Muscle of back (tissue), 13 donors: ENCODE measurements at places on chromosomes 12 and 14. TPM values are rescaled to one million over a fixed set of nuclear protein-coding genes. Genes with fewer than 3 reads are reported as not detected.

GRCh38 chr12:3103806-3104205 is 26.6 kb downstream of the TSPAN9 start:
- DNase-seq, result no peak

PITPNM2 gene
- 6.0 TPM for polyA plus RNA-seq

- DNase-seq, result no peak
Observed at GRCh38 chr14:103286968-103287850, 46.8 kb upstream of the EIF5 start.

DNA sequence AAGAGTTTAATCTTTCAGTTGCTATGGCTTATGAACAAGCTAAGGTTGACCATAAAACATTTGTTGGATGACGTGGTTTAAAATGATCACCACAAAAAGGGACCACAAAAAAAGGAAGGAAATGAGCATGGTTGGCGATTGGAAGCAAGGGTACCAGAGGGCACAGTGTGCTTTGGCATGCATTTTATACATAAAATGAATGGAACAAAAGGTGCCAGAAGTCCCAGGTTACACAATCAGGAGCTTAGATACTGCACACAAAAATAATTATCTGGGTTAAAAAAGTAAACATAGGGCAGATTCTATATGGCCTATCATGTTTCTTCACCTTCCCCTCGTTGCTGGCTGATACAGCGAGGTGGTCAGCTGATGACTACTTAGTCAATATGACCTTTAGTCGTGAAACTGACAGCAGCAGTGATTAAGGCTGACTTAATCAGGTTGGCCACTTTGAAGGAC is 50.7 kb downstream of the ZC3H14 start:
- no peak for DNase-seq

EGLN3 gene
- polyA plus RNA-seq, result 67.6 TPM

DNA sequence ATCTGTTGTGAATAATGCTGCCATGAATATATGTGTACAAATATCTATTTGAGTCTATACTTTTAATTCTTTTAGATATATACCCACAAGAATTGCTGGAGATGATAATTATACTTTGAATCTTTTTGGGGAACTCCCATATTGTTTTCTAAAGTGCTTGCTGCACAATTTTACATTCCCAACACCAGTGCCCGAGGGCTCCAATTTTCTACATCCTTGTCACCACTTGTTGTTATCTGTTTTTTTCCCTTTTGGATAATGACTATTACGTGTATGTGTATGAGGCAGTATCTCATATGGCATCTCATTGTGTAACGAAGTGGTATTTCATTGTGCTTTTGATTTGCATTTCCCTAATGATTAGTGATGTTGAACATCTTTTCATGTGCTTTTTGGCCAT is 127.1 kb downstream of the SUDS3 start:
- DNase-seq, result no peak

- no peak for DNase-seq
Observed at GRCh38 chr14:99257122-99257672, 14.8 kb downstream of the BCL11B start.

GRIN2B gene
- 0.03 TPM for polyA plus RNA-seq

PLEKHD1 gene
- polyA plus RNA-seq, result 0.48 TPM

- no peak for DNase-seq
Observed at GRCh38 chr12:32248441-32249140, 141.9 kb downstream of the BICD1 start.

- no peak for DNase-seq
Observed at GRCh38 chr12:49582850-49583249, 14.9 kb upstream of the MCRS1 start.

DNA sequence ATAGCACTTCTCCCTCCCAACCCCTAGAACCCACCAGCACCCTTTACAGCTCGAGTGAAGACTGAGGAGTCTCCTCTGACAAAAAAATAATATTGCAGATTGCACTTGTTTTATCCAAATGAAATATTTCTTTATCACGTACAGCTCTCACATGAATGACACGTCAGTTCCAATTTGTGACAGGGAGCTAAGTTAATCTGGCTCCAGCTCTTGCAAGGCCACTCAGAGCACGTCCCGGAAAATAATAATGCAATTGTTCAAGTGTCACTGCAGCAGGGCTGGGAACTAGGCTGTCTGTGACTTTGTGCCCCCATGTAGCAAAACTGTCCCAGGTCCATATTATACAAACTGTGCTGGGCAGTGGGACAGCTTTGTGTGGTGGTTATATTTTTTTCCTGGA is 539.6 kb downstream of the VRK1 start:
- no peak for DNase-seq

DNA sequence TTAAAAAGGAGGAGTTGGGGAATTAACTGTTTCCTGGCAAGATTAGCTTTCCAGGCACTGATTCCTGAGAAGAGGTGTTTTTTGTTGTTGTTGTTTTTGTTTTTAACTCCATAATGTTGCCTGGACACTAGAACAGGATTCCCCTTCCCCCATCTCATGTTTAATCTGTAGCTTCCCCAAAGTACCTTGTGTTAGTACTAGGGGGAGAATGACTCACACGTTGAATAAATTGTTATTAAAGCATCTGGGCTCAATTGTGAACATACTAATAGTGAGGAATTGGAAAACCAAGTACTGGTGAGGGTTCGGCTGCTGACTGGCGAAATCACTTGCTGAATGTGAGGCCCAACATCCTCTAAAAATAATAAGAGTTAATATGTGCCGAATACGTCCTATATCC is 1.3 kb upstream of the GNG2 start:
- DNase-seq, result no peak

GRCh38 chr14:80624581-80624980 is 317.0 kb downstream of the CEP128 start:
- no peak for DNase-seq

CEBPE gene
- 0.21 TPM for polyA plus RNA-seq

TUNAR gene
- polyA plus RNA-seq, result not detected

GRCh38 chr14:104141621-104142091 is 3.3 kb downstream of the KIF26A start:
- no peak for DNase-seq

OR6C2 gene
- polyA plus RNA-seq, result not detected

DNA sequence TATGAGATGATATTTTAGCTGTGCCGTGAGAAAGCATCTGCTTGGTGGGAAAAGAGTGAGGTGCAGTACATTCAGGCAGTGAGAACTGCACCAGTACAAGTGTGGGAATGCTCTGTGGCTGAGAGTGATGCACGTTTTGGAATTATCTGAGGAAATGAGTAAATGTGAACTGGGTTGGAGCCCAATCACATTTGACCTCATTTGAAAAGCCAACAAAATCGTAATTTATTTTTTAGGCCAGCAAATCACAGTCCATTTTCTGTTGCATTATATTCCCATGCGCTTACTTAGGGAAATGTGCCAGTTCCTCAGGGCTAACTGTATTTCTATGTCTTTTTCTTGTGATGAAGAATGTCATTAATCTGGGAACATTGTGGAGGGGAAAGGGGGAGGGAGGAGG is 77.3 kb downstream of the SNAPC1 start:
- DNase-seq, result peak; percentile 57

SMOC1 gene
- polyA plus RNA-seq, result 7.4 TPM
